ENCODE measurements at places on chromosomes 1 and 21.
A peak's percentile ranks its signal among the peaks of the same experiment; 100 is the strongest.

DNA sequence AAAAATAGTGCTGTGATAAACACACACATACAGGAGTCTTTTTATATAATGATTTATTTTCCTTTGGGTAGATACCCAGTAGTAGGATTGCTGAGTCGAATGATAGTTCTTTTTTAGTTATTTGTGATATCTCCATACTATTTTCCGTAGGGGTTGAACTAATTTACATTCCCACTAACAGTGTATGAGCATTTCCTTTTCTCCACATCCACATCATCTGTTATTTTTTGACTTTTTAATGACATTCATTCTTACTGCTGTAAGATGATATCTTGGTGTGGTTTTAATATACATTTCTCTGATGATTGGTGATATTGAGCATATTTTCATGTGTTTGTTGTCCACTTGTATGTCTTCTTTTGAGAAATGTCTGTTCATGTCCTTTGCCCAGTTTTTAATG lies 78.3 kb downstream of the NIBAN1 start:
- no peak for DNase-seq

DNA sequence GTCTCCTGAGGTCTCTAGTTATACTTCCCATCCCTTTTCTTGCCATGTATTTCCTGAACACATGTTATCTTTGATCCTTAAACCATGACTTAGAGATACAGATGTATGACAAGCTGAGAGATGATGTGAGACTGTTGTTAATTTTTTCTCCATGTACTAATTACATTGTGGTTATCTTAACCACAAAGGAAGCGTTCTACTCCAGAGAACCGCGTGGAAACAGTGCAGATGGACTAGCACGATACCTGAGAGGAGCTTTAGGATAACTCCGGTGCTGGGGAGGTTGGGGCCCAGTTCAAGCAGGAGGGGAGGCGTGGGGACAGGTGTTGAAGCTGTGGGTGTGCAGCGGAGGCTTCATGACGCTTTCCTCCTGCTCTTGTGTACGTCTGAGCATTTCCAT lies 17.5 kb downstream of the PDE9A start:
- DNase-seq = no peak

- DNase-seq = no peak
These were observed 111.8 kb upstream of the PRDX6 start for GRCh38 chr1:173365341-173365740.

DNA sequence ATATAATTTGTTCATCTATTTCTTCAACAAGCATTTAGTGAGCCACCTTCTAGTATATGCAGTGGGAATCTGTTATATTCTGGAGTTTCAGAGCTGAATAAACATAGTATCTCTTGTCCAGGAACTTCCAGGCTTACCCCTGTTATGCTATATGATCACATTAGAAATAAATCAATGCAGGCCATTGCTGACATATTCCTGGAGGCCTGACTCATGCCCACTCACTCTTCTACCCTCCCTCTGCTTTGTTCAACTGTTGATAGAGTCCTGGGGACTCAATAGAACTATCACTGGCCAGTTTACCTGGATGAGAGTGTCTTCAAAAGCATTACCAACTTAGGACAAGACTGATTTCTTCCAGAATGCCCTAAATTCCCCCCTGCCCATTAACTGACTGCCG lies 29.3 kb upstream of the SRSF10 start:
- no peak for DNase-seq

DNA sequence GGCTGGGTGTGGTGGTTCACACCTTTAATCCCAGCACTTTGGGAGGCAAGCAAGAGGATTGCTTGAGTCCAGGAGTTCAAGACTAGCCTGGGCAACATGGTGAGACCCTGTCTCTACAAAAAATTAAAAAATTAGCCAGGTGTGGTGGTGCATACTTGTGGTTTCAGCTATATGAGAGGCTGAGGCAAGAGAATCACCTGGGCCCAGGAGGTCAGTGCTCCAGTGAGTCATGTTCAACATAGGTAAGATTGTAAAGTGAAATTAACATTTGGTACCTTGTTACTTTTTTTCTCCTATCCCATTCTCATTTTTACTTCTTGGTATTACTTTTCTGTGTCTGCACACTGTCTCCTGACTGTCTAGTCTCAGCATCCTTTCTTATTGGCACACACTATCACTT lies 19.0 kb downstream of the MAGI3 start:
- DNase-seq = no peak

- DNase-seq = no peak
These were observed 485.9 kb downstream of the OMA1 start for GRCh38 chr1:58060559-58061170.

DNA sequence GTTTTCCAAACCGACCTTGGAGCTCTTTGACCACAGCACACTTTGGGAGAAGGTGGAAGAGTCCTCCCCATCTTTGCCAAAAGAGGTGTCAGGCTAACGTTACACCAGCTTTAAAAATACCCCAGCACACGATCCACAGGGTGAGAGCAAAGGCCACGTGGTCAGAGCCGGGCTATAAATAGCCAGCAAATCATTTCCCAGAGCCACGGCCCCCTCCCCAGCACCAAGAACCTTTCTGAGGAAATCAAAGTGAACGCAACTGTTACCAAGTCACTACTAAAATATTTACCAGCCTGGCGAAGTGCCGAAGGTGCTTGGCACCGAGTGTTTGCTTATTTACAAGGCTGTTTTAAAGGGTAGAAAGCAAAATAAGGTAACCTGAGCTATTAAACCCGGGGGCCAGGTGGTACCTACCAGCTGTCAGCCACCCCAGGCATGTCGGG lies 72.4 kb downstream of the CASZ1 start:
- no peak for DNase-seq

GRCh38 chr1:111911776-111912515 lies 77.5 kb downstream of the KCND3 start:
- no peak for DNase-seq

DNA sequence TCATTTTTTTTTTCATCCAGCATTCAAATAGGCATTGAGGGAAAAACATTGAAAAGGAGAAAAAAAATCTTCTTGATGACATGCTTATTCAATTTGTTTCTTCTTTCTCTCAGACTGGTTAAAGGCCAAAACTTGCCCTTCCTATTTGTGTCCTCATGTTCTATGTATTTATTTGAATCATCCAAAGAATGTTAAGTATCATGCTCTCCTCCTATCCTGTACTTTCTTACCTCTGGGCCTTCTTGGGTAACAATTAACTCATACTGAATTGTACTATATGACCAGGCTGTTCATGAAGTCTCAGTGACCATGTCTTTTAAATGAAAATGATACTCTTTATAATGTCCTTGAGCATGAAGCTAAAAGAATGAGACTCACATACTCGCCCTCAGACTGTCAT lies 36.5 kb upstream of the DENND1B start:
- no peak for DNase-seq

DNA sequence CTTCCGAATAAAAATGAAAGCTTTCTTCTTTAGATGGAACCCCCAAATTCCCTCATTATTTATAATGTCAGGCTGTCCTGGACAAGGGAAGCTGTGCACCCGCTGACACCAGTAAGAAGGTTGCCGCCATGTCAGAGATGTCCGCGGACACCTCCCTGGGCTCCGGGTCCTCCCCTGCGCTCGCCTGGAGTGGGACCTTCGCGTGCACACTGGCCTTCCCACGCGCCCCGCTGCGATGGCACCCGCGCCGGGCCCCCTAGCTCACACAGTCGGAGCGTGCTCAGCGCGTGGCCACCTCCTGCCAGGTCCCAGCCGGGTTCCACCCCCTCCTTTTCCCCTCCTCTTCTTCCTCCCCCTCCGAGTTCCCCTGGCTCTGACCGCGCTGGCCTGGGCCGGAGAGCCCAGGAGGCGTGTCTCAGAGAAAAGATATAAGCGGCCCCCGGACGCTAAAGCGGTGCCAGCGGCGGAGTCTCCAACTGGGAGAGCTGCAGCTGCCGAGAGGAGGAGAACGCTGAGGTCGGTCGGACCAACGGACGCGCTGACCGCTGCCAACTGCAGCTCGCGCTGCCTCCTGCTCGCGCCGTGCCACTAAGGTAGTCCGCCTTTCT lies at the start of gene G0S2:
Gene G0S2 (plus strand): TSS at position 456 of the 608 bp plus-strand sequence. CDS start 273 bp downstream, outside the sequence.
- no peak for DNase-seq

DNA sequence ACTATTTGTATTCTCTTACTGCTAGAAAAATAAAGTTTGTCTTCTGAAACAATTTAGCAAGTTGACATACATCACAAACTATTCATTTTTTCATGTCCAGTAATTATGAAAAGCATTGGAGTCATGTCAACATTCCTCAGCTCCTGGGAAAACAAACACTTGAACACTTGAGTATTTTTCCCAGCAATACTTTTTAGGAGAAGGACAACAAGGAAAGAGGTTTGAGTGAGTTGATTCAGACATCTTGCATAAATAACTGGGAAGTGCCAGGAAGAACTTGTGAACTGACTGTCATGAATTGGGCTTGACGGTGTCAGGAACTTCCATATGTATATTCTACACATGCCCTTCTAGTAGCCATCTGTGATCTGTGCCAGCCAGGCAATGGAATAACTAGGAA lies 195.6 kb downstream of the HMCN1 start:
- DNase-seq = no peak

DNA sequence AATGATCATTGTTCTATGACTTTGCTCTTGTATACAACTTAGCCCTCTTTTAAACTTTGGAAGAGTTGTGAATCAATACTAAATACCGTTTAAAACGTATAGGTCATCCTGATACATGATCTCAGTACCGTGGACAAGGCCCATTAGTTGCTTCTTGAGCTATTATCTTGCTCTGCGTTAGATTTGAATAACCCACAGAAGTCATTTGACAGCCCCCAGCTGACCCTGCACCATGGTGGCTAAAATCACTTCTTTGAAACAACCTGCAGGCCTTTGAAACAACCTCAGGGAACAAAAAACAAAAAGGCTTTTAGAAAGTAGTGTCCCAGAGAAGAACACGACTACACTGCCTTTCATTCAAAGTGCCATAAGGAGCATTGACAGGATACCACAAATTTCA lies 473.0 kb upstream of the ADGRL2 start:
- no peak for DNase-seq

GRCh38 chr1:177620636-177621190 lies 349.1 kb downstream of the SEC16B start:
- peak; percentile 14 for DNase-seq

GRCh38 chr1:90127288-90127953 lies 132.5 kb downstream of the ZNF326 start:
- DNase-seq = no peak

Data from non-pigmented ciliary epithelial cell (primary cell).